Stimulated activated CD4-positive, alpha-beta T cell treated with anti-CD3 and anti-CD28 coated beads, TNF-alpha, amount 100 ng/mL, for 24 hours (primary cell): ENCODE measurements at places on chromosomes 5 and 9.

DNA sequence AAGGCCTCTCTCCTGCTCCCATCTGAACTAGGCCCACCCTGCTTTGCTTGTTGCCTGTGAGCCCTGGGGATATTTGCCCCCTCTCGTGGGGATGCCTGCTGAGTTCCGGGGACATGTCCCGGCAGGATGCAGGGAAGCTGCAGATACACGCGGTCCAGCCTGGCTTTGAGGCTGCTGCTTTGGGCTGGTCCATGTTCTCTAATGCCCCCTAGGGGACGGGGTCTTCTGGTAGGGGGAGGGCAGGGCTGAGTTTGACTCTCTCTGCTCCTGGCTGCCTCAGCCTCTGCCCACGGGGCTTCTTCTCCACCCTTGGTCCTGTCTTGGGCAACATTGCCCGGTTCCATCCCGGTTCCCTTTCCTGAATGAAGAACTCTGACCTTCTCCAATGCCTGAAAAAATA is 84.9 kb upstream of the ASS1 start:
- DNase-seq: no peak

GRCh38 chr5:168960497-168960896 is 340.4 kb downstream of the SLIT3 start:
- no peak for DNase-seq

DNA sequence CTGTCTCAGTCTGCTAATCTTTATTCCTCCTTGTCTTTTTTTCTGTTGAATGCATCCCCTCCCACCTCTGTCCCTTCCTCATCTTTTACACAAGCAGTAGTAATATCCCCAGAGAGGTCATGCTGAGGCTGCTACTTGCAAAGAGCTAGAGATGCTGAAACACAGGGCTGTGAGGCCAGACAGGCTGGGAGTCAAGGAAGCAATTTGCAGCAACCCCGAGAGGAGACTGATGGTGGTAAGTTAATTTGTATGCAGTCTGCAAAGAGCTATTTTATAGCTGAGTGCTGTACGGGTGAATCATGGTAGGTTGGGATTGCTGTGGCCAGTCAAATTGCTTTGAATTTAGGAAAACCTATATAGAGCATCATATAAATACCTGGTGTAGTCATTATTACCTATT is 90.2 kb upstream of the SLC24A2 start:
- no peak for DNase-seq

DNA sequence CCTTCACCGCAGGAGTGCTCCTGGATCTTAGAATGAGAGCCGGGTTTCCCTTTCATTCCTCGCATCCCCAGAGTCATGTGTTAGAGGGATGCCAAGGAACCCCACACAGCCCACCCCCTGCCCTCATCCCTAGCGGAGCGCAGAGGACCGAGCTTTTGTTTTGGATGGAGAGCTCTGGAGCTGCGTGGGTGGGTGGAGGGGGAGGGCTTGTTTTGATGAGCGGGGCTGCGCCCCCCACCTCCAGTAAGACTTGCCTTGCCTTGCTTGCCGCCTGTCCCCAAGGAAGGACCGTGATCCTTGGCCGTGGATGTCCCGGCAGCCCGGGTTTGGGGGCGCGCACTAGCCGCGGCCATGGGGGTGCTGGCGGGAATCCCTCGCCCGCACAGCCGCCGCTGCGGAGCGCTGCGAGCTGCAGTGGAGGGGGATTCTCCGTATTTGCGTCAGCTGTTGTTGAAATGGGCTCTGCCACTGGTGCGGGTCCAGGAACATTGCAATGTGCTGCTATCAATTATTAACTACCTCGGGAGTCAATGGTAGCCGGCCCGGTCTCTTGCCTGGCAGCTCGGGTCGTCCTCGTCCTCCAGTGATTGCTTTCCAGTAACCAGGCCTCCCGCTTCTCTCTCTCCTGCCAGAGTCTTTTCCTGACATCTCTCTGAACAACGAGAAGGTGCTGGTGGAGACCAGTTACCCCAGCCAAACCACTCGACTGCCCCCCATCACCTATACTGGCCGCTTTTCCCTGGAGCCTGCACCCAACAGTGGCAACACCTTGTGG is 1.0 kb downstream of the EGR1 start:
- DNase-seq: no peak

- no peak for DNase-seq
Observed at GRCh38 chr5:72234265-72234700, 85.8 kb downstream of the MRPS27 start.

- no peak for DNase-seq
Observed at GRCh38 chr5:96855031-96855872, 21.0 kb upstream of the ERAP2 start.
